ENCODE measurements at places on chromosomes 16 and 17.

- DNase-seq, result no peak
These were observed 599.4 kb upstream of the CDH5 start for GRCh38 chr16:65767125-65767524.

DNA sequence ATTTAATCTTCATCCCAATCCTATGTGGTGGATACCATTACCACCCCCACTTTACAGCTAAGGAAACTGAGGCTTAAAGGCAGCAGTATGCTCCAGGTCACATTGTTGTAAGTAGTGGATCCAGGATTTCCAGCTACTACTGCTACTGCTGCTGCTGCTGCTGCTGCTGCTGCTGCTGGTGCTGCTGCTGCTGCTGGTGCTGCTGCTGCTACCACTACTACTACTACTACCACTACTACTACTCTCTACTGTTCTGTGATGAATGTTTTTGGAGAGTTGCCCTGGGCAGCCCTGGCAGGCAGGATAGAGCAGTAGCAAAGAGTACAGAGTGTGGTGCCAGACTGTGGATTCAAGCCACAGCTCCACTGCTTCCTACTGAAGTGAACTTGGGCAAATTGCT lies 49.3 kb upstream of the SLC12A3 start:
- no peak for DNase-seq

GRCh38 chr17:61720016-61720795 lies 129.2 kb upstream of the NACA2 start:
- DNase-seq, result no peak

- no peak for DNase-seq
These were observed 36.2 kb downstream of the FBXL20 start for GRCh38 chr17:39365242-39365641.

GRCh38 chr16:50467943-50468748 lies 80.0 kb upstream of the NKD1 start:
- DNase-seq, result no peak

Measured in activated CD4-positive, alpha-beta T cell treated with anti-CD3 and anti-CD28 coated beads, Interleukin-10, Interleukin-2, amounts not matched to agents 100 ng/mL and 50 ng/mL, durations not matched to agents 16 hours and 8 hours (primary cell).